ENCODE measurements at places on chromosomes 2 and 18.

DNA sequence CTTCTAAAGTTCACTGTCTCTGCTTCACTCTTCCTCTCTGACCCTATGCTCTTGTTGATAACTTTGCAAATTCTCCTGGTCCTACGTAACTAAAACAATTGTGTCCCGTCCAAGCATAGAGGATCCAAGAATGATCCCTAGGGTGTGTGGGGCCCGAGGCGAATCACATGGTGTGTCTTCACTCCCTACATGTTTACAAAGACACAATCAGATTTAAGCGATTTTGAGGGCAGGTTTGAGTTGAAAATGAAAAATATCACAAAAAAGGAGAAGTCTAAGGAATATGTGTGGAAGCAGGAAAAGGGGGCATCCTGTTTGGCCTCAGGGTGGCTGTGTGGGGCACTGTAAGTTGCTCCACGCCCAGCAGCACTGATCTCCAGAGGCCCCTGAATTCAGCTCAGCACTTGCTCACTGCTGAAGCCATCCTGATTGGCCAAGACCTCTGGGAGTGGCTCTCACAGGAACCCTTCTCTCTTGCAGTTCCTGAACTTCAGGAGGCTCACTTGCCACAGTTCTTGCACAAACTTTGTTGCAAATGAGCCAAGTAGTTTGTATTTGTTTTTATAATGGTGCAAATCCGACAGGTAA lies 363.6 kb downstream of the ZNF521 start:
- H3K36me3 ChIP-seq = no peaks in the 10 kb centered on the region
- no peaks in the 10 kb centered on the region for H3K4me1 ChIP-seq
- DNase-seq = no peak
- H3K27ac ChIP-seq = no peak overlapping the region
- no peak overlapping the region for H3K4me3 ChIP-seq

- no peak overlapping the region for H3K27ac ChIP-seq
- no peaks in the 10 kb centered on the region for H3K27me3 ChIP-seq
- no peaks in the 10 kb centered on the region for H3K36me3 ChIP-seq
- no peak for DNase-seq
- no peak overlapping the region for H3K4me3 ChIP-seq
Measured at GRCh38 chr2:51667679-51668078, 635.7 kb upstream of the NRXN1 start.

DNA sequence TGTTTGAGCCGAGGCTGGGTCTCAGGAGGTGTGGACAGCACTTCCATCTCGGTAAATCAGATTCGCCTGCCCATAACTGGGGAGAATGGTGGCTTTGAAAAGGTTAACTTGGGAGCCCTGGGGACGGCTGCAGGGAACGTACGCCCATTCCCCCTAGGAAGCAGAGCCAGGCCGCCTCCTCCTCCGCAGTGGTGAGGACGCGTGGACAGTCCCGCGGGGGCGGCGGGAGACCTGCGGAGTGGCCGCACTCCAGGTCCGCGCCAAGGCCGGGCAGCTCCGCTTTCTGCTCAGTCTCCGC lies 845 bp upstream of the MYCN start:
- peak overlapping the region; percentile 40 for H3K4me3 ChIP-seq
- no peak for DNase-seq
- peaks cover 66% of the 10 kb centered on the region for H3K27me3 ChIP-seq
- no peaks in the 10 kb centered on the region for H3K36me3 ChIP-seq
- H3K27ac ChIP-seq = no peak overlapping the region

DNA sequence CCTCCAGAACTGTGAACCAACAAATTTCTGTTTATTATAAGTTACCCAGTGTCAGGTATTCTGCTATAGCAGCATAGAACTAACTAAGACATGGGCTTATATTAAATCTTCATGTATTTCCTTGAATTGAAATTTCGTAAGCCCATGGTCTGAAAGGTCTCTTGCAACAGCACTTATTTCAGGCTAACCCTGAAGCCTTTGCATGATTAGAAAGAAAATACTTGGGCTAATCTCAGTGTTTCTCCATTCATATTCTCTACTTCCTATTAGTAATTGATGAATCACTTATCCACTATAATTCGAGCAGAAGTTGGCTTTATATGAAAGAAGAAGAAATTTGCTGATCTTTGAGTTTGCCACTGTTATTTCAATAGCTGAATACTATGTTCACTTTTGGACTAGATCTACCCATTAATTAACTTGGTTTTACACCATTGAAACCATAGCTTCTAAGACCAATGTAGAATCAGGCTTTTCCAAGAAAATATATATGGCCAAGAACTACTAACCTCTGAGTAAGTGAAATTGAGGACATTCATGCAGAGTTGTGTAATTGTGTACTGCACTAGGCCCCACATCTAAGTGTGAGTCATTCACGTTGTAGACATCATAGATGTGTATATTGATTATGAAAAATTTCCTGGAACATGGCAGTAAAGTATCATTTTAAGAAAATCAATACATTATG lies 731.6 kb downstream of the SOCS6 start:
- no peak for DNase-seq
- no peak overlapping the region for H3K27ac ChIP-seq
- no peaks in the 10 kb centered on the region for H3K4me1 ChIP-seq
- no peaks in the 10 kb centered on the region for H3K27me3 ChIP-seq
- no peaks in the 10 kb centered on the region for H3K36me3 ChIP-seq

DNA sequence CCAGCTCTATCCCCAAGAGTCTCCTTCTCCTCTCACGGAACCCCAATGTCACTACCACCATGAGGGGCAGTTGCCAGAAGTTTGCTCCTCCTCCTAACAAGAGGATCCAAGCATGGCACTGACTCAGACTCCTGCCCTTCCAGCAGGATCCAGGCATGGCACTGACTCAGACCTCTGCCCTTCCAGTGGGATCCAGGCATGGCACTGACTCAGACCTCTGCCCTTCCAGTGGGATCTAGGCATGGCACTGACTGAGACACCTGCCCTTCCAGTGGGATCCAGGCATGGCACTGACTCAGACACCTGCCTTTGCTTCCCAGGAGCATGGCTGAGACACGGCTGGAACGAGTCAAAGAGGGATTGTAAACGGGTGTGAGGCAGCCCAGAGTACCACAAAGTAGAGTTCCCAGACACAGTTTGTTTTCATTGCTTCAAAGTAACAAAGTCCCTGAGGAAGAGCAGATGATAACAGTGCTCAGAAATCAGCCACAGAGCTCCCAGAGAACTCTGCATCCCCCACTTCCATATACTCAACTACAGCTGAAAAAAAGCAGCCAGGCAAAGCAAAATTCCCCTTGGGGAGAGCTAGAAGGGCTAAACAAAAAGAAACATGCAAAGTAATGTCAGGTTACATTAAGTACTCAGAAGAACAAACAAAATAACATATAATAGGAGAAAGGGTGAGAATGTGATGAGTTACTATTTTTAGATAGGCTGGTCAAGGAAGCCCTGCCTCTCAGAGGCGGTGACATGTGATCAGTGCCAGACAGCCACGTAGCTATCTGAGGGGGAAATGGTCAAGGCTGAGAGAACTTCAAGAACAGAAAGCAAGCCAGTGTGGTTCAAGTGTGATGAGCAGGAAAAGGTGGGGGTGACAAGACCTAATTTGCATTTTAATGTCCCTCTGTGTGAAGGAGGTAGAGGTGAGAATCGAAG lies 3.0 kb downstream of the BUB1 start:
- H3K27ac ChIP-seq = peak overlapping the region; percentile 74
- DNase-seq = peak; percentile 11
- no peaks in the 10 kb centered on the region for H3K27me3 ChIP-seq
- H3K4me1 ChIP-seq = peaks cover 45% of the 10 kb centered on the region
- H3K36me3 ChIP-seq = peaks cover 34% of the 10 kb centered on the region

DNA sequence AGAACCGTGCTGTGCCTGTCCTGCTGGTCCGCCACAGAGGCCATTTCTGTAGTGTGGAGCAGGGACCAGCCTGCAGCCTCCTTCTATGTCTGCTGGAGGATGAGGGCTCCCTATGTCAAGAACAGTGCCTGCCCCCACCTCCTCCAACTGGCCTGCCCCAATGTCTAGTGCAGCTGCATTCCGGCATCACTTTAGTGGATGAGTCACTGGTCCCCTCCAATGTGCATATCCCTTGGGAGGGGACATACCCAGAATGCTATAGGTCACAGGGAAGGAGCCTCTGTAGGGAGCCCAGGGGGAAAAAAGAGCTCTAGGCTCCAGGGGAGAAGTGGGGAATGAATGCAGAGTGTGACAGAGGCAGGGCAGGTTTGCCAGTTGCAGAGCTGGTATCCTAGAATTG lies 219.6 kb downstream of the CELF4 start:
- H3K27ac ChIP-seq = no peak overlapping the region
- no peaks in the 10 kb centered on the region for H3K4me1 ChIP-seq

DNA sequence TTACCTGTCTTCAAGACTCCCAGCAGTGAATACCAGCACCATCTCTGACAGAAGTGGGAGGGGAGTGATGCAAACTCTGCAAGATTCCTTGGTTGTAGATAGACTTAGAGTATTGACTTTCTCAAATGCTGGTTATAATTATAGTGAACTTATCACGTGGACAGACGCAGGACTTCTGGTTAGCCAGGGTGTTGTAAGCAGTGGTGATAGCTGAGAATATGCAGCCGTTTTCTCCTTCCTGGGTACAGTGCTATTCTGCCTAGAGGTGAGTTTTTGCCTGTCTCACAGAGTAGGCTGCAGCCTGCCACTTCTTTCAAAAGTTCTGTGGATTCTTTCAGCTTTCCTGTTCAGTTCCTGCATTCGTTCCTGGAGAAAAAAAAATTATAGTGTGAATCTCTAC lies 733 bp upstream of the CXCR2 start:
- H3K4me3 ChIP-seq = no peak overlapping the region
- H3K36me3 ChIP-seq = no peaks in the 10 kb centered on the region
- no peak for DNase-seq
- peaks cover 22% of the 10 kb centered on the region for H3K27me3 ChIP-seq
- peaks cover 13% of the 10 kb centered on the region for H3K4me1 ChIP-seq

- no peak for DNase-seq
- H3K36me3 ChIP-seq = peaks cover 55% of the 10 kb centered on the region
- H3K4me3 ChIP-seq = no peak overlapping the region
- H3K27ac ChIP-seq = no peak overlapping the region
- H3K4me1 ChIP-seq = peaks cover 58% of the 10 kb centered on the region
- H3K27me3 ChIP-seq = no peaks in the 10 kb centered on the region
Measured at GRCh38 chr18:23578891-23579653, 7.2 kb downstream of the NPC1 start.

- peak overlapping the region; percentile 73 for H3K27ac ChIP-seq
- DNase-seq = no peak
- no peaks in the 10 kb centered on the region for H3K27me3 ChIP-seq
- peaks cover 64% of the 10 kb centered on the region for H3K4me1 ChIP-seq
- H3K4me3 ChIP-seq = no peak overlapping the region
Measured at GRCh38 chr18:13470516-13471197, 252.1 kb downstream of the LDLRAD4 start.

Measured in activated CD4-positive, alpha-beta T cell treated with anti-CD3 and anti-CD28 coated beads, Interleukin-2, amount 10 ng/mL, durations not matched to agents 7 days and 5 days (primary cell).